SK-N-SH treated with all-trans-retinoic acid at 6 μM for 48 hours (cell line): ENCODE measurements at places on chromosomes 11 and 22.

- ATAC-seq, result no peak
Measured at GRCh38 chr11:1828542-1828941, 6.2 kb upstream of the SYT8 start.

DNA sequence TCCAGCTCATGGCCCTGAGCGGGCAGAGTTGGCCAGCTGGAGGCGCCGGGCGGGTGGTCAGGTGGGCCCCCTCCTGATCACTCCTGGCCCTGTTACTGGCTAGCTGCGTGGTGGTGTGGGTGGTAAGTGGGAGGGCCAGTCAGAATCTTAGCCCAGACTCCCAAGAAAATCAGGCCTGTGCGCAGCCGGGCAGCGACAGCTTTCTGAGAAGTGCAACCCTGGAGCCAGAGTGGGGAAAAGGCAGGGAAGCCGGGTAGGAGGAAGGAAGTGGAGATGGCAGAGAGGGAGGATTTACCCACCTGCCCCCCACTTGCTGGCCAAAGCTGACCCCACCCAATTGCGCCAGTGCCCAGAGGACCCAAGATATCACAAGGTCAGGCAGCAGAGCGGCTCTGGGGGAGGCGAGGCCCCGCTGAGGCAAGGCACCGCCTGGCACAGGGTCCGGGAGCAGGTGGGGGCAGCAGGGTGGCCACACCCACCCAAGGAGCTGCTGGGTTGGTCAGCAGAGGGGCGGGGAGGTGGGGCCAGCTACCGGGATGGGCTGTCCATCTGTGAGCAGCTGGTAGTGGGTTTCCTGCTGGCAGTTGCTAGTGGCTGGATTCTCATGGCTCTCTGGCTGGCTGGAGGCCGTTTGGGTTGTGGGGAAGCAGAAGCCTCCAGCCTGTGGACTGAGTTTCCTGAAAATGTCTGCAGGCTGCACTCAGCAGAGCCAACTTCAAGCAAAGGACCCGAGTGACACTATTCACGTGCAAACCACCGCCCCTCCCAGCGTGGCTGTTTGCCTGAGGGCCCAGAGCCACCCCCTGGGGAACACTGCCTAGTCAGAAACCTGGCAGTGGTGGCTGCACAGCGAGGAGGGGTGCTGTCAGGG is 196.4 kb downstream of the IGLL1 start:
- ATAC-seq, result no peak

DNA sequence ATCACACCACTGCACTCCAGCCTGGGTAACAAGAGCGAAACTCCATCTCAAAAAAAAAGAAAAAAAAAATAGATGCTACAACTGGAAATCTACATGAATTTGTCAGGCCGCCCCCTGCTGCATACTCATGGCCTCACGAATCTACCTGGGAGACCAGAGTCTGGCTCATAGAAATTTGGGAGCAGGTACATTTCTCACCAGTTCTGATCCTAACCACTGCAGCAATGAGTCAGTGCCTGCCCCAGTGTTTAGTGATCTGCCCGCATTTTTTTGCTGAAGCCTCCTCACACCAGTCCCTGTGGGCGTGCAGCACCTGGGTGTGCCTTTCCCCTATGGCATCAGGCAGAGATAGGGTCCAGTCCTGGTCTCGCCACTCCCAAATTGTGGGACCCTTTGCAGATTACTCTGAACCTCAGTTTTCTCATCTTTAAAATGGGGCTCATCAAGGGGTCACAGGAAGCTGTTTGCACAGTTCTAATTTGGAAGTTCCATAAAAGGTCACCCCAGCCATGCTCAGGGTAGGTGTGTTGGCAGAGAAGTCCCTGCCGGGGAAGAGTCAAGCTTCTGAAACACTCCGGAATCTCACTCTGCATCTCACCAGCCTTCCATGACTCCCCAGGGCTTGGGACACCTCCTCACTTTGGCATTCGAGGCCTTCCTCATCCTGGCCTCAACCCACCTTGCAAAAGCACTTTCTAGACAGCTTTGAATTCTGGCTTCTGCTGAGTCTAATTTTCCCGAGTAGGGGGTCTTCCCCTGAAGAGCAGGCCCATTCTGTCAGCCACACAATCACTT is 39.3 kb upstream of the LINC01488 start:
- ATAC-seq, result no peak

GRCh38 chr22:44574057-44574639 is 76.1 kb upstream of the RTL6 start:
- ATAC-seq, result peak; percentile 89

DNA sequence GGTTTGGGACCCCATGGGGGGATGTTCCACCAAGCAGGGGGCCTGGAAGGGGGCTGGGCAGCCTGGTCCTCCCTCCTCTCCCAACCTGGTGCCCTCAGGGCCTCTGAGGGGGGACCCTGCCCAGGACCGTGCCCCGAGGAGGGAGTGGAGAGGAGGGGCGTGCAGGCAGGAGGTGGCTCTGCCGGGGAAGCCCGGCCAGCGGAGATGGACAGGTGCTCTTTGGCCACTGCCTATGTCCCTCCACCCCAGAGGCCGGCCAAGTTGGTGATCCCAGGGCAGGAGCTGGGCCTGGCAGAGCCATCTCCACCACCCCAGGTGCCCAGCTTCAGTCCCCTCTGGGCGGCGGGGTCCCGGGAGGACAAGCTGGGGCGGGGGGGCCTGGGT is 2.4 kb downstream of the MUC2 start:
- ATAC-seq, result no peak

DNA sequence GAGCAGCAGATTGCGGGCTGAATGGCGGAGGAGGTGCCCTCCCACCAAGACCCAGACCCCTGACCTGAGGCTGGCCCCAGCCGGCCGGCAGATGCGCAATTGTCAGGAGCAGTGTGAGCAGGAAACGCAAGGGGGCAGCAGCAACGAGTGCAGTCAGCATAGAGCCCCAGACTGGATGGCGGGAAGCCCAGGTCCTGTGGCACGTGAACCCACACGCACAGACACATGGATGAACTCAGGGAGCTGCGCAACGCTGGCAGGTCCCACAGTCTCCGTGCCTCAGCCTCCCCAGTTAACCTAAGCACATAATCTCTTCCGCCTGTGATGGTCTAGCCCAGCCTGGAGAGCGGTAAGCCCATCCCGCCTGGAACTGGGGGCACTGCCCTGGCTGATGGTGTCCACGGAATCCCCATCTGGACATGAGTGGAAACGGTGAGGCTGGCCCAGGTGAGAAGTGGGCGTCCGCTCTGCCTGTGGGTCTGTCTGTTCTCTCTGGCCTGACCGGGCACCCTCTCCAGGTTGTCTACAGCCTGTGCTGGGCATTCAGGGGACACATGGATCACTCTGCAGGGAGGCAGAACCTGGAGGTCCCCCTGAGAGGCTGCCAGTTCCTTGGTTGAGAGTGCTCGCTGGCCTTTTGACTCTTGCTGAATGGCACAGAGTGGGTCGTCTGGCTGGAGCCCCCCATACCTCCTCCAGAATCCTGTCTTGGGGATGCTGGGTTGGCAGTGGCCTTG is 626 bp upstream of the TBX10 start:
- ATAC-seq, result peak; percentile 93

- ATAC-seq, result no peak; the same call in 2 of the 3 replicates
Measured at GRCh38 chr11:101128571-101129202, 926 bp downstream of the PGR start.

DNA sequence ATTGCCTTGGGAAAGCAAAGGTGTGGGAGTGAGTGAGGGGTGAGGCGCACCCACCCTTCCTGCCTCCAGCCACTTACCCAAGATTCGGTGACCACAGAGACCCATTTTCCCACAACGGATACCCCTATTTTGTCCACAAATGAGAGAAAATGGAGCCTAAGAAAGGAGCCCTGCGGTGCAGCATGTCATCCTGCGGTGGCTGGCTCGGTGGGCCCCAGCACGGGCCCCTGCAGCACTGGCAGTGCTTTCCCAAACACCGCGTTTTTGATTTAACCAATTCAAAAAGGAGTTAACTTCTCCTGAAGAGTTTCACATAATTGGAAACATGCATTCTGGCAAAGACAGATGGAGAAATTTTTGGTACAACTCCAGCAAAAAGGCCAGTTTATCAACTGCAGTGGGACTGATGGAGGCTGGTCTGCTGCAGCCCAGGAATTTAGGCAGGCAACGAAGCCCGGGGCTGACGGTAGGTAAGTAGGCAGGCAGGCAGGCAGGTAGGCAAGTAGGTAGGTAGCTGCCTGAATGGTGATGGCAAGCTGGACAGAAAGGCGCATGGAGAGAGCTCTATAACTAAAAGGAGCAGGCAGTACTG is 84.2 kb downstream of the FDX1 start:
- peak; percentile 83 for ATAC-seq

DNA sequence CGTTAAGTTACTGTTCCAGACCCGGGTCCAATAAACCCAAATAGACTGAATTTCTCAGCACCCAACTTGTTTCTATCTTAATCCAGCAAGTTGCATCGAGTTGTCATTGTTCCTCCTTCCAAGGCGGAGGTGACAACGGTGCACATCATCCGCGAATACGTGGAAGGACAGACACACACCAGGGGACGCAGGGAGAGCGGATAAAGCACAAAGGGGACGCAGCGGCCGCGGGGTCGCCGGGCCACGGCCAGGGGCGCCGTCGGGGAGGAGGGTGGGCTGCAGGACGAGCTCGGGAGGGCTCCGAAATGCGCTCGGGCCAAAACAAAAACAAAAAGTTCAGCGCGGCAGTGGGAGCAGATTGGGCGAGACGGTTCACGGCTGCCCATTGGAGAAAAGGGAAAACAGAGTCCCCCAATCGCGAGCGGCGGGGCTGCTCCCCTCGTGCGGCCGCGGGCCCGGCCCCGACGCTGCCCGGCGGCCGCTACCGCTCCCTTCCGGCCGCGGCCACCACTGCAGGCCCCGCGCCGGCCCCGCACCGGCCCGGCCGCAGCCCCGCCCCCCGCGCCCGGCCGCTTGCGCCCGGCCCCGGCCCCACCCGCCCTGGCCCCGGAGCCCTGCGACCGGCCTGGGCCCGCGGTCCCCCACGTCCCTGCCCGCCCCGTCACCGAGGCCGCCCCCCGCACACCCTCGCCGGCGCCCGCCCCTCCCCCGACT is 518 bp downstream of the KMT5B start:
- ATAC-seq, result peak; percentile 79

- ATAC-seq, result no peak
Measured at GRCh38 chr11:76767659-76768058, 15.5 kb upstream of the TSKU start.

DNA sequence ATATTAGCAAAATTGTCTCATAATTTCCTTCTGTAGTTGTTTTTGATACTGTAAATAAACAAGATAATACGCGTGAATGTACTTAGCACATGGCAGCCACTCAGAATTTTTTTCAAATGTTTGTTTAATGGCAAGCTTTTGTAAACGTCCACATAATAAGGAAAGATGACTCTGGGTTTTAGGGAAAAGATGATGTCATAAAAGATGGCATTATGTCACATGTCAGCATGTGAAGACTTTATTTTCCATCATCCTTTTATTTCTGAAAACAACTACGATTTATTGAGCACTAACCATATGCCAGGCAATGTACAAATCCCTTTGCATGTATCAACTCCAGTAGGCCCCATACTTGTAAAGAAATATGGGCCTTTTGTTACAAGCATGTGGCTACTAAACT is 139.9 kb downstream of the C11orf91 start:
- no peak for ATAC-seq

DNA sequence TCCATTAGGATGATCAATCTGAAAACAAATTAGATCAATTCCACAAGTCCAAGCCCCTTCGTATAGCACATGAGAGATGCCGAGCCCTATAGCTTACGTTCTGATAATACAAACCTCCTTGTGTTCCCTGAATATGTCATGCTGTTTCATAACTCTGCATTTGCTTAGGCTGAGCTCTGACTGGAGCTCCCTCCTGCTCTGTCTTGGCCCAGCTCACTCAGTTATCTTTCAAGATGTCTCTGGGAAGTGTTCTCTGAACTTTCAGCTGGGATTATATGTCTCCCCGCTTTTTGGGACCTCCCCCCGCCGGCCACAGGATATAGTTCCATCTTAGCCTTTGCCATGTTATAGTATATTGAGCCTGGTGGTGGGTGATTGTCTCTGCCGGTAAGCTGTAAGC is 44.0 kb downstream of the FDX1 start:
- ATAC-seq, result 0 out of 3 replicates have a peak, but pooled peaks have one; percentile 14

GRCh38 chr11:2571598-2572281 is 126.9 kb downstream of the KCNQ1 start:
- no peak for ATAC-seq

DNA sequence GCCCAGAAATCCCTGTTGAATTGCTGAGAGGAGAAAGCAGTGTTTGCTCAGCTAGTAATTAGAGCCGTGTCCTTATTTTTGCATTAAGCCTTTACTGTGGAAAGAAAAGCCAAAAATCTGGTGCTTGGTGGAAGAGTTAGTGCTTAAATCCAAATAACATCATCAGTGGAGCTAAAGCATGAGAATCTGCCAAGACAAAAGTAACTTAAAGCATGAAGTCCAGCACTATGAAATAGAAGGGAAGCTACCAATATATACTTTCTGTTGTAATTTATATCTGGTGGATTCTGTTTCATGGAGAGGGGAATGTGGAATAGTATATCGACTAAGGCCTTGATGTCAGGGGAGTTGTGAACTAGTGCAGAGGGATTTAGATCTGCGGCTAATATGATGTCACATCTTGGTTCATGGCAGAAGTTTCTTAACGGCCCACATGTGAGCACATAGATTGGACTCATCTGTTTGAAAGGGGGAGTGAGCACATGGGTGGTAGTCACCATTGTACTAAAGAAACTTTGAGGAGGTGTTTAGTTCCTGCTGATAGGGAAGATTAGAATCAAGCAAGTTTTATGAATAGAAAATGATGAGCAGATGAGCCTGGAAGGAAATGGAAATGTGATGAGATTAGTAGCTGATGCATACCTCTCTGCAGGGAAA is 224.4 kb upstream of the MTNR1B start:
- ATAC-seq, result no peak

DNA sequence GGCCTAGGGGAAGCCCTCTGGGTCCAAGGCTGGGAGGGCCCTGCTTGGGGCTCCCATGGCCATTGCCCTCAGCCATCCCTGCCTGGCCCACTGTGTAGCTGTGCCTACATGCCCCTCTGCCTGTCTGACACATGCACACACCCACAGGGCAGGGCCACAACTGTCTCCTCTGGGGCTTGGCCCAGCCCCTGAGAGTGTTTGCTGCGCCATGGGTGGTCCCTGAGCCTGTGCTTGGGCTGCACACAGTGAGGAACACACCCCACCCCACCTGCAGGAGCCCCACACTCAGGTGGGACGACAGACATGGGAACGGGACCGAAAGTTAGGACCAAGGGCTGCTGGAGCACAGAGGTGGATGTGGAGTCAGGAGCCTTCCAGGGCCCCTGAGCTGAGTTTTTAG is 489.5 kb downstream of the TBC1D22A start:
- no peak for ATAC-seq

GRCh38 chr22:23553924-23554870 is 25.9 kb downstream of the IGLL1 start:
- no peak for ATAC-seq

- ATAC-seq, result no peak
Measured at GRCh38 chr22:24819911-24820461, 14.0 kb downstream of the SGSM1 start.

GRCh38 chr22:40877488-40877887 is 15.6 kb upstream of the DNAJB7 start:
- ATAC-seq, result no peak

DNA sequence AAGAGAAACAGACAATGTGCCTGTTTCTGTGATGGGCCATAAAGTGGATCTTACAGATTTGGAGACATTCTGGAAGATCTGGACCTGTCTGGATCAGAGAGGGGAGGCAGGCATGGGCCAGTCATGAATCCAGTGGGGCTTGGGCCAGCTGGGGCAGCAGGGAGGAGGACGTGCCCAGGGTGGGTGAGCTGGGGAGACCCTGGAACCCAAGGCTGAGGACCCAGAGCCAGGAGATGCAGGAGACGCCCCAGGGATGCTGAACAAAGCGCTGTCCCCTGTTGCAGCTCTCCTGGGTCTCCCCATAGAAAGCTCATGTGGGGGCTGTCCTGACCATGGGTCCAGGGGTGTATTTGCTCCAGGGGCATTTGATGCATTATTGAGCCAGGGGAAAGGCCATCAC is 1.5 kb upstream of the APOBEC3A start:
- ATAC-seq, result no peak
